HFFc6 (cell line): ENCODE measurements at places on chromosomes 3 and 15.

DNA sequence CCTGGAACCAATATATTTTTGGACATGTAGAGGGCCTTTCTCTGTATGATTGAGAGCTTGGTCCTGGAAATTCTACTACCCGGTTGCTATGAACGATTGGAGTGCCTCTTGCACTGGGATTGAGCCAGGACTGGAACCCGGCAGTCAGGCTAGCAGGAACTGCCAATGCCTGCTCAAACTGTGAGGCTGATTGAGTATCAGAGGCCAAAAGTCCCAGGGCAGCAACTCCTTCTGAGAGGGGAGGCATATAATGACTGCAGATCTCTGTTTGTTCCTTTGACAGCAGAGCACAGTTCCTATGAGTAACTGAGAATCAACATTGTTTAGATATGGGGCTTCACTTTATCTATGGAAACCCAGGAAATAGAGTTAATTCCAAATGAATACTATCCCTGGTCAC lies 12.9 kb downstream of the IQCH start:
- no peak for DNase-seq

GRCh38 chr3:186216900-186217819 lies 108.3 kb upstream of the ETV5 start:
- no peak for DNase-seq

DNA sequence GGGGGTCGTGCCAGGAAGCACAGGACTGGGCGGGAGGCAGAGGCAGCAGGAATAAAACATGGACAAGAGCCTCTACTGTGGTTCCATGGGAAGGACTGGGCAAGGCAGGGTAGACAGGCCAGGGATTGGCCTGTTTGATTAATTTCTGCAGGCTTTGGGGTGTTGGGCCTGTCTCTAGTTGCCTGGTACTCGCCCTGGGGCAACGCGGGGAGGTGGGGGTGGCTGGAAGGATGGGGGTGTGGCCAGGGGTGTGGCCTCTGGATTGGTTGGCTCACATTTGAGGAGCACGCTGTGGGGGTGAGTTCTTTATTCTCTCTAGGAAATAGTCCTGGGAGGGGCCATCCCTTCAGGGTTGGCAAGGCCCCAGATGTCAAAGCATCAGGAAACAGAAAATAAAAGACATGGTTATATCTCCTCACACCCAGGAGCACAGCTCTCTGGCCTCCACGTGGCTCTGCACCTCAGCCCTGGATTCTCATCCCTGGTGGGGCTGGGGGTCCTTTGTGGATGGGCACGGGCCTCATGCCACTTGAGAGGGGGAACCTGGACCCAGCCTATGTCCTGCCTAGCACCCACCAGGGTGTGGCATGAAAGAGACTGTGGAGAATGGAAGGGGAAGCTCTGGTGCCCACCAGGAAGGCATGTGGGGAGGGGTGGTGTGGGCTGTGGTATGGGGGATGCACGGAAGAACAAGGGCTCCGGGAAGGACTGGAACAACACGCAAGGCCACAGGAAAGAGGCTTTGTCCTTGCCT lies 223.0 kb upstream of the LYSMD4 start:
- no peak for DNase-seq

GRCh38 chr15:79834495-79834894 lies 62.3 kb downstream of the MTHFS start:
- no peak for DNase-seq

- DNase-seq, result no peak
Measured at GRCh38 chr15:68489421-68489820, 57.5 kb upstream of the ITGA11 start.

DNA sequence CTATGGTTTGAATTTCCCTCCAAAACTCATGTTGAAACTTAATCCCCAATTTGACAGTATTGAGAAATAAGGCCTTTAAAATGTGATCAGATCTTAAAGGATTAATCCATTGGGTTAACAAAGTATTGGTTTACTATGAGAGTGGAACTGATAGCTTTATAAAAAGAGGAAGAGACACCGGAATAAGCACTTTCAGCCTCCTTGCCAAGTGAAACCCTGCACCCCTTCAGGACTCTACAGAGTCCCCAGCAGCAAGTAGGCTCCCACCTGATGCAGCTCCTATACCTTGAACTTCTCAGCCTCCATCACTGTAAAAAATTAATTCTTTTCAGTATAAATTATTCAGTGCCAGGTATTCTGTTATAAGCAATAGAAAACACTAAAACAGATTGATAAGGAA lies 348.3 kb downstream of the CGGBP1 start:
- no peak for DNase-seq

GRCh38 chr3:137108699-137109440 lies 151.1 kb downstream of the IL20RB start:
- no peak for DNase-seq

DNA sequence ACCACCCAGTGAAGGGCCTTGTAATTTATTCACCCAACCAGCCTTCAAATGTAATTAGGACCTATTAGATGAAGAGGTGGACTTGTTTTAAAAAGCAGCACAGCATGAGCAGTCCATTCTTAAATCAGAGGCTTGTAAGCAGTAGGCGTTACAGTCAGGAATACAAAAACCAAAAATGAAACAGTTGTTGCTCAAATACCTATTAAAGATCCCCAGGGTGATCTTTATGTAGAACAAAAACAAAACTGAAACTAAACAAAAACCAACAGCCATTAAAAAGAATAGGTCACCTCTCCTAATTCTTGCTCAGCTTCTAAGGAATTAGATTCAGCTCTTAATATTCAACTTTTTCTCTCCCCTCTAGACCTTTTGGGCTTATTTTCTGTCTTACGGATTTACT lies 104.9 kb upstream of the ST8SIA2 start:
- DNase-seq, result no peak

DNA sequence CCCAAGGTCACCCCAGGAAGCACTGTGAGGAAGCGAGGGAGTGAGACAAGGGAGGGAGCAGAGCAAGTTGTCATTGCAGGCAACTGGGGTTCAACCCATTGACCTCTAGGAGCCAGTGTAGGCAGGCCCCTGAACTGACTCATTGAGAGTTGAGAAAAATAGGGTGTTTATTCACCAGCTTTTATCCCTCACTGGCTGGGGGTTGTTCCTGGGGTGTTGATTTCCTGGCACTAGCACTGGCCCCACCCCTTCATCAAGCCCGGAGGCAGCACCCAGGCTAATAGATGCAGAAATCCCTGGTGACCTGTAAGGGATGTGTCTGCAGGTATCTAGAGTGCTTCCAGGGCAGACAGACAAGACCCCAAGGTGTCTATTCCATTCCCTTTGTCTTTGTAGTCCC lies 183.9 kb downstream of the ARRDC4 start:
- DNase-seq, result no peak

DNA sequence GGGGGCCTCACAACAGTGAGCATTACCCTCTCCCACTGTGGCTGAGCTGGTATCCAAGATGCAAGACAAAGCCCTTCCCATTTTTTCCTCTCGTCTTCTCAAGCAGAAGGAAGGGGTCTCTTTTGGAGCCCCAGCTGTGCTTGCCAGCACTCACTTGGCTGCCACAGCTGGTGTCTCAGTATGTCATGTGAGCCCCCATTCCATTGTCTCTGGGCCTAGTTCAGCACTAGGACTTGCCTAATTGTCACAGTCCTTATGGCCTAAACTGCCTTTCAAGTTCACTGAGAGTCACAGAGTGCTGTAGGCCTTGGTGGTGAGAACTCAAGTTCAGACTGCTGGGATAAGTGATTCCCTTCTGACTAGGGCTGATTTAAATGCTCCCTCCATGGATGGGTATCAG lies 89.8 kb downstream of the ARHGEF26 start:
- no peak for DNase-seq
